Putamen (tissue), 1 donor: ENCODE measurements at places on chromosomes 3 and 15.
A peak's percentile ranks its signal among the peaks of the same experiment; 100 is the strongest.

DNA sequence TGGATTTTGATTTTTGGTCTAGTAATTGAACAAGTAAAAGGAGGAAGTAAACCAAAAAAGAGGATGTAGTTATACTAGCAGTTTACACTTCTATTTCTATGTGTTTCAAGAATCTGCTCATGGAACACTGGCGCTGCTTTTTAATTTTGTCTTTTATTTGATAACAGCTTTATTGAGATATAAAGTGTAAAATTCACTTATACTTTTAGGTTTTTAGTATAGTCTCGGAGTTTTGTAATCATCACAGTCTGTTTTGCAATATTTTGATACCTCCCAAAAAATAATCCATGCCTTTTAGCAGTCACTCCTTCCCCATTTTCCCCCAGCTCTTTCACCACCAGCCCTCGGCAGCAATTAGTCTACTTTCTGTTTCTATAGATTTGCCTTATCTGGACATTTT is 18.0 kb downstream of the UBE2E2 start:
- DNase-seq, result no peak

DNA sequence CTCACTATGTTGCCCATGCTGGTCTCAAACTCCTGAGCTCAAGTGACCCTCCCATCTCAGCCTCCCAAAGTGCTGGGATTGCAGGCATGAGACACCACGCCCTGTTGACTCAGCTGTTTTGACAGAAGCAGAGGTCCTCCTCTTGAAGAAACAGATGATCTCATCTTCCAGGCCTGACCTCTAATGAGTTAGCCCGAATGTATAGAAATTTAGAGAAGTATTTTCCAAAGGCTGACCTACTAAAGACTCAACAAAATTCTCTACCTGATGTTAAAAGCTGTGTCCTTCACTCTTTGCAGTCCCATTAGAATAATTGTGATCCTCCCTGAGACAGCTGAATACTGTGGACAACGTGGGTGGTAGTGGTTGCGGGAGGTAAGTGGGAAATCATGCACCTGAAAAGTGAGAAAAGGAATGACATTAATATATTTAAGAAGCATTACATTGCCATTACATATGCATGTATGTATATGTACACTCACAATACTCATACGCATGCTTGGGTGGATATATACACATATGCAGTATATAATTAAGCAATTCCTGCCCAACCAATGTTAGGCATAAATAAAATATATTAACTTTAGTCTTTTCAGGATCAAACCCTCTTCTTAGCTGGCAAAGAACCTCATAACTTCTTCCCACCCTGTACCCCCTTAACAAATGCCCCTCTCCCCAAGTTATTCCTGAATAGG is 204.6 kb upstream of the NR2F2 start:
- no peak for DNase-seq

GRCh38 chr15:71117714-71118305 is 2.5 kb downstream of the THSD4 start:
- DNase-seq, result no peak

DNA sequence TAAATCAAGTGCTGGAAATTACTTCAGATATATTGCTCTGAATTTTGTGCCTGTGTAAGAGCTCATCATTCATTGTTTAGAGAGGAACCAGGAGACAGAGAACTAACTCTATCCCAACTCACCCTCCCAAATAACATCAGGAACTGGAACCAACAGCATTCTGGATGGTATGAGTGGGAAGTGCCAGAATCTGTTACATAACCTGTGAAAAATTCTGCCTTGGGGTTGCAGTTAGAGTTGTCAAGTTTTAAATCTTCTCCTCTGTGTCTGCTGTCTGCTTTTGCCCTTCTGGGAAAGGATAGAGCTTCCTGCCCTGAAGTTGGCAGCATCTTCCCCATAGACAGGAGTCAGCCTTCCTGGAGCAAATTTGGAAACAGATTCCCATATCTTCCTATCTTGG is 41.2 kb downstream of the TIMP4 start:
- peak; percentile 22 for DNase-seq

DNA sequence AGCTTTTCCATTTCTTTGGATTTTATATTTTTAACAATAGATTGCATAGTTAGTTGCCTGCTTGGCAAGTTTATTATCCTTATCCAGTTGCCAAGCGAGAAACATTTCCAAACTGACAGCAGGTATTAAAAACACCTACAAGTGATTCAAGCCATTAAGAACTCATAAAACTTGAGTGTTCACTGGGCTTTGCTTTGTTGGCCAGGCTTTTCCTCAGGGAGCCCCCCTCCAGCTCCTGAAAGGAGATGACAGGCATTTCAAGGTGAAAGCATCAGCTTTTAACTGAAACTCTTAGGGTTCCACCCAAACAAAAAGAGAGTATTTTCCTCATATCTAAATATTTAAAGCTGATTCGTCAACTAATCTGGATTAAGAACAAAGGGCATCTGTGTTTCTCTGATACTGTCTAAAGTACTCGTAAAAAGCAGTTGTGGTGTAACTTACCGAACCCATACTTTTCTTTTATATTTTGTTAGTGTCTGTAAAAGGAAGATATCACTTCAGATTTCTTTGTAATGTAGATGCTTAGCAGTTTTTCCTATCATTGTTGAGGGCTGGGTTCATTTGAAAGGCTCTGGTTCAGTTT is 363.4 kb downstream of the OTOL1 start:
- no peak for DNase-seq

GRCh38 chr15:83695901-83696425 is 42.0 kb downstream of the ADAMTSL3 start:
- DNase-seq, result no peak

GRCh38 chr3:32705232-32705631 is 20.2 kb downstream of the CNOT10 start:
- DNase-seq, result no peak

DNA sequence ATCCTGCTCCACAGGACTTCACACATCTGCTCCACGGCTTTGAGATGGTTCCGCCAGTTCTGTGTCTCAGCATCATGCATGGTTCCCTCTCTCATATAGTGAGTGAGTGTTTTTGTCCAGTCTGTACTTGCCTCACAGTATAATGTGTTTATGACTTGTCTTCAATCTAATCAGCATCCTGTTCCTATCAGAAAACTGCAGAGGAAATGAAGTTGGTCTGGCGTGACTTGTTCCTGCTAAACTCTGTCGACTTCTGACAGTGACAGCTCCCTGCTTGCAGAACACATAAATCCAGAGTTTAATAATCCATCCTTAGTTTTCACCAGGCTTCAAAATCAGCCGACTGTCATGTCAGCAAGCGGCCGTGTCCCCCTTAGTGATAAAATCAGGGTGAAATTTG is 222.3 kb downstream of the SLCO3A1 start:
- DNase-seq, result no peak

- no peak for DNase-seq
These were observed 245.5 kb upstream of the MDFIC2 start for GRCh38 chr3:70557976-70558375.

- DNase-seq, result peak; percentile 52
These were observed 167.9 kb downstream of the BBX start for GRCh38 chr3:107690522-107691138.

DNA sequence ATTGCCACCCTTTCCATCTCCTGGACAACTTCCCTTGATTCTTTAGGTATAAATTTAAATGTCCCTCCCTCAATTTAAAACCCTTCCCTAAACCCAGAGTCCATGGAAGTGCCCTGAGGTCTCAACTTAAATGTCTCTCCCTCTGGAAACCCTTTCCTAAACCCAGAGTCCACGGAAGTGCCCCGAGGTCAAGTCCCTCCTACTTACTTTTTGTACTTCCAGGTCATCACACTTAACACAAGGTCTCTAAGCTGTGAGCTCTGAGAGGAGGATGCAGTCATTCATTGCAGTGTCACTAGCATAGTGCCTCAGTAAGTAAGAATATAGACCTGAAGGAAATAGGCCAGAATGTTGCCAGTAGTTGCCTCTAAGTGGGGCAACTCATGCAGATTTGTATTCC is 78.2 kb upstream of the BNC1 start:
- DNase-seq, result no peak

- no peak for DNase-seq
These were observed 36.2 kb downstream of the CBLB start for GRCh38 chr3:105832644-105833043.

GRCh38 chr3:143307613-143308183 is 188.1 kb downstream of the CHST2 start:
- no peak for DNase-seq

DNA sequence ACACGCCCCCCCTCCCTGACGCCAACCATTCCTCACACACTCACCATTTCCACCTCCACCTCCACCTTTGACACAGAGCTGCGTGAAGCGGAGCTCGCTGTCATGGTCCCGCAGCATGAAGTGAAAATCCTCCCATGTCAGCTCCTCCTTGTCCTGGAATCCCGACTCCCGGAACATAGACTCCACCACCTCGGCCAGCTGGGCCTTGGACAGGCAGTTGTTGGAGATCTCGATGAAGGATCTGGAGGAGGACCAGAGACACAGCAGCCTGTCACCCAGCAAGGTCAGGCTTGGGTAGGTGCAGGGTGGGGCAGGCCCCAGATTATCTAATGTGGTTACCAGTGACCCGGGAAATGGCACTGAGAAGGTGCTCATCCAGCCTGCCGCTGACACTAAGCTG is 12.2 kb downstream of the DUOX2 start:
- DNase-seq, result no peak
